ENCODE measurements at places on chromosomes 6 and 20.

DNA sequence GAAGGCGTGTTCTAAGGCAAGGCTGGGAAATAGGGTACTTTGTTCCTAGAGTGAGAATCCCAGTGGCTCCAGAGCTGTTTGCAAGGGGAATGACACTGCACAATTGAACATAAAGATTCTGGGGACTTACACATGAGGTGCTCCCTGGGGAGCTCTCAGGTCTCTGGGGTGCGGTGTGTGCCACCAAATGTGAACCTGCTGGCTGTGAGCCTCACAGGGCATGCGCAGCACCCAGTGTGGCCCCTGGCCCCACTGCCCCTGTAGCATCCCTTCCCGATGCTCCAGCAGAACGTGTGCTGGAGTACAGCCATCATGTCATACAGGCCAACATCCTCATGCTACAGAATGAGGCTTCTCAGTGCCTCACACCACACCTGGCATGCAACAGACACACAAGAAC lies 68.2 kb downstream of the TOX2 start:
- no peak for DNase-seq

DNA sequence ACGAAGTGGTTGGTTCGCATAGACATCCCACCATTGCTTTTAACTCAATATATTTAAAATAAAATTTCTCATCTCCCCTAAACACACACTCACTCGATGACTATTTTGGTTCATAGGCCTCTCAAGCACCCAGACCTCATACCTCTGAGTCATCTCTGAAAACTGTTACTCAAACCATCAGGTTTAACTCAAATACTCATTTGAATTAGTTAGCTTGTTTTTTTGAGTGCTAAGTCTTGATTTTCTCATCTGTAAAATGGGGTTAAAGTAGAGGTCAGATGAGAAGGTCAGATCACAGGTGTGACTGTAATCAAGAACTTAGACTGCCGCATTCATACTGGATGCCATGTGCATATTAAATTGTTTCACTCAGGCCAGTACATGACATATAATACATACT lies 243.9 kb upstream of the TENT5A start:
- no peak for DNase-seq

- DNase-seq, result no peak
Measured at GRCh38 chr6:37556881-37557644, 57.4 kb upstream of the CCDC167 start.

DNA sequence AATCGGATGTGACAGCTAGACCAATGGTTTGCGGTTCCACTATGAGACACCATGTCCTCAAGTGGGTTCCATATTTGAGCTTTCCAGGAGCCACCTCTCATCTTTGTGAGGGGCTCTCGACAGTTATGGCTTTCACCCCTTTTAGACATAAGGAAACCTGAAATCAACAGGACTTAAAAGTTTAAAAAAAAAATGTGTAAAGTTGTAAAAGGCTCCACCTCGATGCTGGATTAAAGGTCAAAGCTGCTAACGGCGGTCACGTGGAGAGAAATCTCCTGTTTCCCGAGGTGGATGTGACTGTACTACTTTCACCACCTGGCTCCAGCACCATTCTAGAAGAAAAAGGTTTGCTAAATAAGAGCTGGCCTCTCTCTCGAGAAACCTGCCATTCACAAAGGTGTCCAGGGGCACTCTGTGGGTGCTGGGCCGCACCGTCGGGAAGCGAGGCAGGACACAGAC lies 542 bp downstream of the ATP5F1E start:
- DNase-seq, result no peak

- DNase-seq, result no peak
Measured at GRCh38 chr6:20487669-20488375, 46.4 kb upstream of the CDKAL1 start.

DNA sequence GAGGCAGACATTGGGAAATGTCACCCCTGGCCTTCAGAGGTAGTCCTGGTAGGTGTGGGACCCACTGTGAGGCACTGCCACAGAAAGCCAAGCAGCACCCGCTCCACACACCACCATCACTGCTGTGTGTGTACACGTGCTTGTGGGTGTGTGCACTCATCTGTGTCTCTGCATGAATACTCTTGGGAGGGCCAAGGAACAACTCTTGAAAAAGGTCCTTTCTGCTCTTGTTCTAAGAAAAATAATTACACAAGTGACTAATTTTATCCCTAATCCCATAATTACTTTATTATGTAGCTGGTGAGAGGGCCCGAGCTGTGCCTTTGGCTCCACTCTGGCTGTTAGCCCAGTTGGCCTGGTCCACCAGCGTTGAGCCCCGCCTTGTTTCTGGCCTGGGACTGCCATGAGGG lies 21.7 kb upstream of the EPB41L1 start:
- DNase-seq, result no peak
